ENCODE measurements at places on chromosomes 4 and X. TPM values are rescaled to one million over a fixed set of nuclear protein-coding genes. Genes with fewer than 3 reads are reported as not detected.

The HMGN5 gene
- total RNA-seq, result 1.8 TPM

- no peak for DNase-seq
Measured at GRCh38 chr4:47933840-47934239, 19.5 kb upstream of the NFXL1 start.

GRCh38 chr4:56466910-56467283, 520 bp upstream of the SRP72 start:
- no peak for DNase-seq

DNA sequence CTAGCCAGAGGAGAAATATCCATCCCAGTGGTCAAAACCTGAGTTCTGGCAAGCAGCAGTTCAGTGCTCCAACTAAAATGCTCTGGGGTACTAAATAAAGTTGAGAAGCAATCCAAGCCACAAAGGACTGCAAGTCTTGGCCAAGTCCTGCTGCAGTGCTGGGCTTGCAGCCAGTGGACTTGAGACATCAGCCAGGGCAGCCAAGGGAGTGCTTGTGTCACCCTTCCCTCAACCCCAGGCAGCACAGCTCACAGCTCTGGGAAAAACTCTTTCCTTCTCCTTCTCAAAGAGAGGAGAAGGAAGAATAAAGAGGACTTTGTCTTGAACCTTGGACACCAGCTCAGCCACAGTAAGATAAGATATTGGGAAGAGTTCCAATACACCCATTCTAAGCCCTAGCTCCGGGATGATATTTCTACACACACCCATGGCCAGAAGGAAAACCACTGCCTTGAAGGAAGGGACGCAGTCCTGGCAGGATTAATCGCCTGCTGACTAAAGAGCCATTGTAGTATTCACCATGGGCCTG, 99.8 kb downstream of the PTCHD1 start:
- DNase-seq, result peak; percentile 69

DNA sequence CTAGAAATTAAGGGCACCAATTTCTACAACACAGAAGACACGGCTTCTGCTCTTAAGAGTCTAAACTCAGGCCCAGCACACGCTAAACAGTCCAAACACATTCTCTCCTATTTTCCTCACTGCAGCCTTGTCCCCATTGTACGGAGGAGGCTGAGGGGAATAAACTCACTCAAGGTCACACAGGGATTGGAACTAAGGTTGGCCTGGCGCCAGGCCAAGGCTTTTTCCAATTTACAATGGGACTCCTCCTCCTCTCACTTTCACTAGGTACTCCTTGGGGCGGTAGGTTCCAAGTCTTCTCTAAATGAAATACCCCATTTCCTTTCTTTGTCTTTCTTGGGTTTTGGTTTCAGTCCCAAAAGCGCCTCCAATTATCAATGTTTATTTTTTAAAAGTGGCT, 48.7 kb upstream of the CRMP1 start:
- peak; percentile 25 for DNase-seq

DNA sequence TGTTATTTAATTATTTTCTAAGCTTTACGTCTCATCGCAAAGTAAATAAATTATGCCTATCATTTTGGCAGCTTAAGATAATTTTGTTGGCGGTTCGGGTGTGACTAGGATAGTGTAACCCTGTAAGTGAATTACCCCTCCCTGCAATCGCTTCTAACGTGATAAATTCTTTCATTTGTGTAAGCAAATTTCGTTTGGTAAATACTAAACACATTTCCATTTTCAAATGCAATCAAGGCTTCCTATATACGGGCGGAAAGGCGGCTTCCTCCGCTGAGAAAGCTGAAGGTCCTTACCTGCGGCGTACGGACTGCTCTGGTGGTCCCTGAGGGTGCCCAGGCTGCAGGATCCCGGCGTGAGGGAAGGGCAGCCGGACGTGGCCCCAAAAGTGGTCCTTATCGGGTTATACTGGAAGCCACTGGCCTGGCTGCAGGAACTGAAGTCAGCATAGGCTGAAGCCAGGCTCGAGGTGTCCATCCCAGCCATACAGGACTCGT, 403 bp downstream of the PHOX2B start:
- no peak for DNase-seq

DNA sequence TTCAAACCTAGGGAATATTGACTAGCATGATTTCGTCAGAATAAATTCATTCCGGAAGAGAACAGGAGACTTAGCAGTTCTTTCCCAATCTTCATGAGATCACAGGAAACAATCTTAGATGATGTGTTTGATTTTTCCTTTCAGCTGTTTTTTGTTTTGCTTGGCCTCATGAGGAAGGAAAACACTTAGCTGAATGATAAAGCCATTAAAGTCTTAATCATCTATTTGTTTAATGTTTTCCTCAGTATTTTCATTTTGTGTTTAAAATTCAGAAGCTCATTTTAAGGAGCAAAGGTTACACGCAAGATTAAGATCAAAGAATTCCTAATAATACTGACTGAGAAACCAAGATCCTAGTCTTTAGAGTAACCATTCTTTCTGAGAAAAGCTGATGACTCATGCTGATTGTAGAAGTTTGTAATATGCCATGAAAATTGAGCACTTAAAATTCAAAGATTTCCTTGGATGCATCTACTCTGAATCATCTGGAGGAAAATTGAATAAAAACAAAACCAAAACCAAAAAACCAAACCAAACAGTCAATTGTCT, 15.4 kb upstream of the TBC1D19 start:
- no peak for DNase-seq
